ENCODE measurements at places on chromosomes 6 and 20.

DNA sequence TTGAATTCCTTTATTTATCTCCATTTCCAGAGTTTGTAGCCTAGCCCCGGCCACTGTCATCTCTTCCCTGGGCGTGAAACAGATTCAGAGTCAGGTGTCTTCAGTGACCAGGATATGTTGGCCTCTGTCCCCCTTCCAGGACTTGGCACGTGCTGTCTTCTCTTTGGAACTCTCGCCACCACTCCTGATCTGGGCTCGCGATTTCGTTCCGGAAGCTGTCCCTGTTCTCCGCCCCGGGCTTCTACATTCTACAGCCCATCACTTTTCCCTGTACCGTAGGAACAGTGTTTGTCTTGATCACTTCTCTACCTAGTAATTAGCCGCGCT, 739 bp downstream of the GSS start:
- DNase-seq: peak; percentile 69

- DNase-seq: peak; percentile 37
Observed at GRCh38 chr20:914727-915498, 1.2 kb downstream of the ANGPT4 start.

DNA sequence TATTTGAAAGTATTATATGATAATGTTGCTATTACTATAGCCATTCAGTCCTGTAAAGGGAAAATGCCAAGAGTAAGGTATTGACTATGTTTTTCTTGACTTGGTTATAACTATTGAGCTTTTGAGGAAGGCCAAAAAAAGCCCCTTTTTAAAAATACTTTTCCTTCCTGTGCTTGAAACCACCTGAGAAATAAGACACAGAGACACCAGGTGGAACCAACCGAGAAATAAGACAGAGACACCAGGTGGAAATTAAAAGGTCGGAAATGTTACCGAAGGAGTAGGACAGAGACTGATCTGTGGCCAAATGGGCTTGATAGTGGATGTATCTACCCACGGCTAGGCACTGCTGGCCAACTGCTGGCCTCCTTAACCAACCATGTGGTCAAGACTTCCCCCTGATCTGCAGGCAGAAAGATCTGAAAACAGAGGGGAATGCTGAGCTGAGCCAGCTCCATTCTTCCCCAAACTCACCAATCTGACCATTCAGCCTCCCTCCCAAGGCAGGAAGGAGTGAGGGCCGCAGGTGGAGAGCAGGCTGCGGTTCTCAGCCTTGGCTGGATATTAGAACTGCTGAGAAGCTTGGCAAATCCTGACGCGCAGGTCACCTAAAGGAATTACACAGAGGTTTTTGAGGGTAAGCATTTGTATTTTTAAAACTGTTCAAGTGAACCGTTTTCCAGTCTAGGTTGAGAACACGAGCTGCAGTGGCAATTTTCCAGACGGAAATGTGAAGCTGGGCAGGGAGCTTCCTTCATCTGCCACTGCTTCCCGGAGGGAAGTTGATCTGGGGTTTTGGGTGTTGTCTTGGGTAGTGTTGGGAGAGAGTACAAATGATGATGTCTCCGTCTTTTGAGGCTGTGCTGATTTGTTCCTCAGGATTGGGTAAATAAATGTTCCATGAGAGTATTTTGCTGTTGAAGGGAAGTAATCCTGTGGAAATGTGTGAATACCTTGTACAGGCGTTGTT, 121.7 kb upstream of the EXOC2 start:
- no peak for DNase-seq

- DNase-seq: no peak
Observed at GRCh38 chr6:8794420-8794819, 359.1 kb upstream of the SLC35B3 start.

DNA sequence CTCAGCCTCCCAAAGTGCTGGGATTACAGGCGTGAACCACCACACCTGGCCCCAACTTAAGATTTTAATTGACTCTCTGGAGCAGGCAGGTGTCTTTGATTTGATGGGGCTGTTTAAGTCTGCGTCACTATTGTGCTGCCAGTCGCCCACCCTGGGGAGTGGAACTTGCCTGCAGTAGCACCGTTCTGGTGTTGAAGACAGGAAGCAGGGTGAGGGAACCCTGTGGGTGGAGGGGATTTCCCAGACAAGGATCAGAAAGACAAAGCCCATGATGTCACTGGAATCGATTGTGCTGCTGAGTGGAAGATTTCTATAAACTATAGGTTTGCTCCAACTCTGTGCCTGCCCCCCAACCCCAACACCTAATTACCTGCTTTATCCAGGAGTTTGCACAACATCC, 11.0 kb downstream of the ALDH8A1 start:
- DNase-seq: no peak

GRCh38 chr6:29516108-29516507, 28.4 kb upstream of the MAS1L start:
- peak; percentile 81 for DNase-seq

DNA sequence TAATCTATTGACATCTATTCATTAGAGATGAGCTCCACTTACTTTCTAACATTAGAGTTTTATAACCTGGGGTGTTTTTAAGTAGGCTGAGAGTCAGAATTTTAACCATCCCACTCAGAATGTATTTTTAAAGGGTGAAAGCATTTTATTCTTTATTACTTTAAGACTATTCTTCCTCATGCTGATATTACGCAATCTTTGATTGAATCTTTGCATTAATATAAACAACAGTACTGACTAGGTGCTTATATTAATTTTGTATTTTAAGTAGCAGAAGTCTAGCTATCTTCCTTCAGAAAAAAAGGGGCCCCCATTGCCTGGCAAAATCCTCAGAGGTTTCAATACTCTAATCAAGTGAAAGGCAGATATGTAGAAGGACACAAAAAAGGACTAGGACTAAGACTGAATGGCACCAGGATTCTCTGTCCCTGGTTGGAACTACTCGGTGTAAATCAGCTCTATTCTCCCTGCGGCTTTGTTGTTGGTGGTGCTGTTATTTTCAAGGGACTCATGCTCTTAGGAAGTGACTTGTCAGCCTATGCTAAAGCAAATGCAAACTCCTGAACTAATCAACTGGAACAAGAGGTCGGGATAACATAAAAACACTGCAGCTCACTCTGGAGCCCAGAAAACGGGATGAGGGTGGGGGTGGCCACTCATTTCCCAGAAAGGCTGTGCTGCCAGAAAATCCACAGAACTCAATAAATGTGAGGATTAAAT, 1324.4 kb downstream of the GRIK2 start:
- no peak for DNase-seq

- DNase-seq: no peak
Observed at GRCh38 chr6:95545686-95546085, 31.6 kb upstream of the MANEA start.

GRCh38 chr6:131756039-131756438, 45.2 kb upstream of the CTAGE9 start:
- DNase-seq: no peak

GRCh38 chr6:74343804-74344203, 647.8 kb downstream of the CD109 start:
- peak; percentile 12 for DNase-seq

GRCh38 chr20:10219452-10219791, 792 bp downstream of the SNAP25 start:
- DNase-seq: peak; percentile 85

GRCh38 chr20:16104783-16105182, 468.5 kb downstream of the KIF16B start:
- peak; percentile 29 for DNase-seq

DNA sequence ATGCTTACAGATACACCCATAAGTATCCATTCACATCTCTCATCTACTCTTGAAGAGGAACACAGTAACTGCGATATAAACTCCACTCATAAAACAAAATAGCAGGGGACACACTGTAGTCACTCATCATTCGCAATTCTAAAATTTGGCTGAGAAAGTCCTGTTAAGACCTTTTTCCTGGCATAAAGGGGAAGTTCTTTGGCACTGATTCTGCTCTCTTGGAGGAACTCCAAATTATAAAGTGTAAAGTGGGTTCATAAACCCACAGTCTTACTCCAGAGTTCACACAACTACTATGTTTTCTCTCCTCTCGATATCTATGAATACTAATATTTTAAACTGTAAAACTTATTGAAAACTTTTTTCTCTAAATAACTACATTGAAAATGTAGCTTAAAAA, 80.6 kb downstream of the ADGB start:
- DNase-seq: peak; percentile 56

DNA sequence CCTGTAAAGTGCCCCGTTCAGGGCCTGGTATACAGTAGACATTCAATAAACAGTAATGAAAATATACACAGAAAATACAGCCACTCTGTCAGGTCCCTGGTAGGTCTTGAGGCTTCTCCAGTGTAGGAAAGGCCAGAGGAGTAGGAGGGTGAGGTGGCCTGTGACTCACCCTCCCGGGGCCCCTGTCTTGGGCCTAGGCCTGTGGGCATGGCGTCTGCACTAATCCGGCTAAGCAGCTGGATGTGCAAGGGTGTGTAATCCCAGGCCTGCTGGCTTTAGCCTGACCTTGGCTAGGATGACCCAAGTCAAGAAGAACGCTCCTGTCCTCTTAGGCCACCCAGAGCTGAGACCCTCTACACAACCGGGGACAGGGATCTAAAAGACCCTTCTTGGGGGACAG, 84.9 kb downstream of the KCNB1 start:
- DNase-seq: no peak
